ENCODE measurements at places on chromosomes 7 and 10. TPM values are rescaled to one million over a fixed set of nuclear protein-coding genes. Genes with fewer than 3 reads are reported as not detected.
A peak's percentile ranks its signal among the peaks of the same experiment; 100 is the strongest.

GRCh38 chr10:127826154-127826725 is 66.5 kb downstream of the CLRN3 start:
- no peak for DNase-seq

GRCh38 chr10:48768926-48769325 is 84.3 kb downstream of the WDFY4 start:
- no peak for DNase-seq

GRCh38 chr10:72248468-72249151 is 25.1 kb upstream of the DDIT4 start:
- DNase-seq, result peak; percentile 94

DNA sequence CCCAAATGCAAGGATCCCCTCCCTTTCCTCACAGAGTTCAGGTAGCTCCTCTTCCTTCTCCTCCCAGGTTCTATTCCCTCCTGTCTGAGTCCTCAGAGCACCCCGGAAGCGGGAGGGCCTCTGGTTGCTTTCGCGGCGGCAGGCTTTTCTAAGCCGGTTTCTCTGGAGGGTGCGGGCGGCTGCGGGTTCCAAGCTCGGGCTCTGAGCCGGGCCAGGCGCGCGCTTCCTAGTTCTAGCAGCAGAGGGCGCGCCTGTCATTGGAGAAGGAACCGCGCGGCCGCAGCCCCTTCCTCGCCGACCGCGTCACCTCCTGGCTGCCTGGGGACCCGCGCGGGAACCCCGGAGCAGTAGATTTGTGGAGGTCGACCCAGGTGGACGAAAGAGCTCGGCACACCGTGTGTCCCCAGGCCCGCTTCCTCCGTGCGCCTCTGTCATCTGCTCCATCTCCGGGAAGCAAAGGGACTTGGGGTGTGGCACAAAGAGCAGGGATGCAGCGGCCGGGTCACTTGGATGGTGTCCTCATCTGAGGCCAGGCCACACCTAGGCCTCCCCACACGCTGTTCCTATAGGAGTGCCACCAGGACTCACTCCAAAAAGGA is 389.0 kb upstream of the PODXL start:
- peak; percentile 5 for DNase-seq

GRCh38 chr10:121070275-121071070 is 219.3 kb downstream of the WDR11 start:
- no peak for DNase-seq

DNA sequence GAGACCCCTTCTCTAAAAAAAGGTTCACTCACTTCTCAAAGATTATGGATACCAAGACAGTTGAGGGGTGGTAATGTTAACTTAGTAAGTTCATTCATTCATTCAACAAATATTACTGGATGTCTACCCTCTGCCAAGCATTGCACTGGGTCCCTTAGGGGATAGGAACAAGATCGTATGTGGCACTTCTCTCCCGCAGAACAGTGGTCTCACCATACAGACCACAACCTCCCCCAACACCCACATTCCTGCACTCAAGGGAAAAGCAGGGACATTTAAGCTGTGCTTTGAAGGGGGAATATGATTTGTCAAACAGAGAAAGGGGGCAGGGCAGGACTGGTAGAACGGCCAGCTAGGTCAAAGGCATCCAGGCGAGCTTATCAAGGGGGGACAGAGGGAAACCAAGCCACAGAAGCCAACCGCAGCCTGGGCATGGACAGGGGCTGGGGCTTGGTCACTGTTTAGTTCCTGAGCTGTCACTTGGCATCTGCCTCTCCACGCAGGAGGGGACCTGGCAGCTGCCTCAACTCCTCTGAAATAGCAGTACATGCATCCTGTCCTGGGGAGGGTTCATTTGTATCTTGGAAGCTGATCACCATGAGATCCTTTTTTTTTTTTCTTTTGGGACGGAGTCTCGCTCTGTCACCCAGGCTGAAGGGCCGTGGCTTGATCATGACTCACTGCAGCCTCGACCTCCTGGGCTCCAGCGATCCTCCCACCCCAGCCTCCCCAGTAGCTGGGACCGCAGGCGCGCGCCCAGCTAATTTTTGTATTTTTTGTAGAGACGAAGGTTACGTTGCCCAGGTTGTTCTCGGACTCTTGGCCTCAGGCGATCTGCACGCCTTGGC is 949 bp upstream of the CLIP2 start:
- no peak for DNase-seq

DNA sequence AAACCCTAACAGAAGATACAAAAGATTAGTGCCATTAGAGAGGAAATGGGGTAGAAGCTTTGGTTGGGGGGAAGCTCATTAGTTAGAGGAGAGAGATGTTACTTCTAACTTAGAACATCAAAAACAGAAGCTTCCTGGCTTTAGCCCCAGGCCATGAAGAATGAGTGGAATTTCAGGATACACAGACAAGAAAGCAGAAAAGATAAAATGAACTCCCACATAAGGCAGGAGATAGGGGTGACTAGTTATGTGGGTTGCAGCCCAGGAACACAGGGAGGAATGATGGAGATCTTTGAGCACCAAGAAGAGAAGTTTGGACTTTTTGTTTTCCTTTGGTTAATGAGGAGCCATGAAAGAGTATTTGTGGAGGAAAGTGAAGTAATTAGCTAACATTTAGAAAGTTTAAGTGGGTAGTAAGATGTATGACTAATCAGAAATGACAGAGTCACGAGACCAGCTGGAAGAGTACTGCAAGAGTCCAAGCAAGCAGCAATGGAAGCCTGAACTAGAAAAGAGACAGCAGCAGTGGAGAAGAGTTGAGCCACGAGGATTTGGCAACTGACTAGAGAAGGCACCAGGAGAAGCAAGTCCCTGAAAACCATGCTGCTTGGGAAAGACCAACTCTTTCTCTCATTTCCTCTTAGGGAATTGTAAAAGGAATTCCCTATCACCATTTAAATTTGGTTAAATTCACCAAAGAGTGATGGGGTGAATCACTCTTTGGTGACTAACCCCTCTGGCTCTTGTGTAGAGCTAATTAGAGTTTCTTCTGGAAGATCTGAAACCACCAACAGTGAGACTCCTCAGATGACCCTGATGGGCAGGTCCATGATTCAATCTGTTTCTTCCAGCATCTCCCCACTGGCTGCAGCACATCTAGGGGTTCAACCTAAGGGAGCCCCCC is 131.9 kb downstream of the KCNMA1 start:
- peak; percentile 95 for DNase-seq

GRCh38 chr7:12964836-12965235 is 277.4 kb downstream of the ARL4A start:
- no peak for DNase-seq

- no peak for DNase-seq
Observed at GRCh38 chr10:63143987-63144386, 10.9 kb downstream of the NRBF2 start.

GRCh38 chr7:41038211-41038610 is 664.7 kb downstream of the INHBA start:
- no peak for DNase-seq

GRCh38 chr7:151016505-151016904 is 7.8 kb downstream of the ATG9B start:
- no peak for DNase-seq

GRCh38 chr10:32349968-32350738 is 3.2 kb upstream of the EPC1 start:
- DNase-seq, result no peak

Gene CALN1
- not detected for total RNA-seq

Gene CUBN
- 0.69 TPM for total RNA-seq

Gene TAC1
- total RNA-seq, result not detected

Gene FAM237B
- not detected for total RNA-seq

Gene SLC18A2
- not detected for total RNA-seq

Gene LAMB1
- 140 TPM for total RNA-seq

Gene NEUROD6
- not detected for total RNA-seq

Gene GNG11
- total RNA-seq, result 90.1 TPM

Gene MOGAT3
- not detected for total RNA-seq

Gene AS3MT
- 9.3 TPM for total RNA-seq

Gene LRIT1
- not detected for total RNA-seq

Gene TPK1
- 2.3 TPM for total RNA-seq

Gene TDRD1
- total RNA-seq, result 0.06 TPM

Gene SPDYE1
- not detected for total RNA-seq

Gene PSD
- total RNA-seq, result 0.46 TPM

Gene ALOX5
- total RNA-seq, result not detected
